Pulmonary artery endothelial cell (primary cell): ENCODE measurements at places on chromosomes 3 and 15. TPM values are rescaled to one million over a fixed set of nuclear protein-coding genes. Genes with fewer than 3 reads are reported as not detected.

- DNase-seq, result no peak
These were observed 61.2 kb upstream of the MCF2L2 start for GRCh38 chr3:183489455-183490210.

DNA sequence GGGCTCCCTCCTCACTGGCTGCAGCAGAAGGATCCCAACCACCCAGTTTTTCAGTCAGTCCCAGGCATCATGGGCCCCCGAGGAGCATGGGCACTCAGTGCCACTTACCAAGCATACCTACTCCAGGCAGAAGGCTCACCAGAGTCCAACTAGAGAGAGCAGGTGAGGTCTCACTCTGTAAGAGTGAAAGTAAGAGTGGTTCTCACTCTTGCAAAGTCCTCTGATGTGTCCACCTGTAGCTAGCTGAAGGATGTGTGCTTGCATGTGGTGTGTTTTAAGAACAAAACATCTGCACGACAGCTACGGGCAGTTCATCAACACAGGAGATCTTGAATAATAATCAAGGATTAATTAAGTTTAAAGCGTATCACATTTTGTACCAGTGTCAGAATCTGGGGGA is 49.7 kb downstream of the CCK start:
- no peak for DNase-seq

GRCh38 chr3:197144188-197144587 is 114.6 kb upstream of the MELTF start:
- no peak for DNase-seq

Gene INO80
- total RNA-seq, result 25.4 and 26.0 TPM in 2 replicates

DNA sequence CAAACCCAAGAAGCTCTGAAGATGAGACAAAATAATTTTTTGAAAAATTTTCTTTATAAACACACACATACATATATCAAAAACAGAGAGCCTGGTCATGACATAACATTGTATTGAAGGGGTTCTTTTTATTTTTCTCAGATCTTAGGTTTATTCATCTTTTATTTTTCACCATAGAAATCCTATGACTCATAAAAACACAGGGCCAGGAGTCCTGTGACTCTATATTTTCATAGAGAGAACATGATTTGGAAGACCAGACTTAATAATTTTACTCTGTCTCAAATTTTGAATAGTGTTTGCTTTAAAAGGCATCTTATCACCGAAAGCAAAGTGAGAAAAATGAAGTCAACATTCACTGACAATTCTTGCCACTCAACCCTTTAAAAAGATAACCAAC is 57.7 kb downstream of the SUCNR1 start:
- DNase-seq, result no peak

DNA sequence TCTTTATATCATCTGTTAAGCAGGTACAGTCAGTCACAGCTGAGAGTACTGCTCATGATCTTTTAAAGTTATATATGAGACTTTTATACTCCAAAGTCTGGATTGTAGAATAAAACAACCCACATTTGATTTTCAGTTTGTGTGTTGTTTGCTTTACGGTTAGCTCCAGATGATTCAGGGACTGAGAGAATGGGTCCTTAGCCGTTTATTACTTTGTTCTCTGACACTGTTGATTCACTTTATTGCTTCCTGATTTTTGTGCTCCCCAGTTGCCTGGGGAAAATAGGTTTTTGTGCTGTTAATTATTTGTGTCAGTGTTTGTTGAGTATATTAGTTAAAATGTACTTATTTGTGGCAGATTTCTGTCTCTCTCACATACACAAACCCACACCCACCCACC is 8.6 kb upstream of the EBLN2 start:
- no peak for DNase-seq

DNA sequence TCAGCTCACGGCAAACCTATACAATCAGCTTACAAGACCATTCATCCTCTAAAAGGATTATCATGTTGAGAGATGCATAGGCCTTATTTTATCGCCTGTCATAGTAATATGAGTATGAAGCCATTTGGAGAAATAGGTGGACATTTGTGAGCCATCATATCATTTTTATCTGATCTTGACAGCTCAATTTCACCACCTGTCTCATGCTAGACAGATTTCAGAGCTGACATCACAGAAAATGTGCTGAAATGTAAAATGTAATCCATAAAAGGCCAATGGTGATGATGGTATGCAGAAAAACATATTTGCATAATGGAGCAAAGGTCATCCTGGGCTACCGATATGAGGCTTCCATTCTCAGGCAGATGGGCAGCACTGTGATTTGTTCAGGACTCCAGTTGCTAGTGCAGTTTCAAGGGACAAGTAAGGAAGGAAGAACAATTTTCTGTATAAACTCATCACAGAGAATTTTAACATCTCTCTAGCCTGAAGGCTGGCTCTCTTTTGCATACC is 221.5 kb downstream of the ULK4 start:
- DNase-seq, result no peak

Gene SLC27A2
- total RNA-seq, result 0.11 TPM in 1 of 2 replicates, not detected in the other

GRCh38 chr3:66717806-66718205 is 217.0 kb upstream of the LRIG1 start:
- DNase-seq, result no peak

DNA sequence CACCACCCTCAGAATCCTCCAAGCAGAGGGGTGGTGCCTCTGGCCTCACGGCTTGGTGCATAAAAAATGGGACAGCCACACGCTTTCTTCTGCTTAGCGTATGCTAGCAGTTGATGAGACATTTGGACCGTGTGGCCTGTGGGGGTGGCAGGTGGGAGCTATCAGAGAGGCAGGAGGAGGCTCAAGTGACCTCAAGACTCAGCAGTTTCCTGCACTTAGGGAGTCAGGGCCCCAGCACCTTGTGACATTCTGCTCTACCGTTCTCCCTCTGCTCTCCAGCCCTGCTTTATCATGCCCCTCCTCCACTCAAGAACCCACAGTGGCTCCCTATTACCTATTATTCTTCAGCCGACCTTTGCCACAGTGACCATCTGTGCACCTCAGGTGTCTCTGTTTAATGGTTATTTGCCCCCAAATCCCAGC is 41.0 kb upstream of the CGNL1 start:
- no peak for DNase-seq

DNA sequence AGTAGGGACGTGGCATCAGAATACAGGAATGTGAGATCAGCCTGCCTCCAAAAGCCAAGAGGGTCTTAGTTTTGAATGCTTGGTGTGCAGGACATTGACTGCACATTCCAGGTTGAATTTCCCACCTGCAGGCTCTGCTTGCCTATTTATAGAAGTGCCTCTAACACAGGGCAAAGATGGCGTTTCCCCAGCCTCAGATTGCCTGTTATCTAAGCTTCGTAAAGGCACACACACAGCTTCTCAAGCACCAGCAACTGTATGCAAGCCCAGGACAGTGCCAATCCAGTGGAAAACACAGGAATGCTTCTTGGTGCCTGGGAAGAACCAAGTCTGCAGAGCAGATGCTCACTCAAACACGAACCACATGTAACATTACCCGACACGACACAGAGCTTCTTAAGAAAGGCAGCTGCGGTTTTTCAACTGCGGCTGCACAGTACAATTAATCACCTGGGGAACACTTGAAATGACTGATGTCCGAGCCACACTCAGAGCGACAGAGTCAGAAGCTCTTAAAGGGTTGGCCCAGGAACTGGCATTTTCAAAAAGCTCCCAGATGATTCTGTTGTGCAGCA is 90.0 kb upstream of the ANKRD34C start:
- no peak for DNase-seq

GRCh38 chr3:86913160-86913559 is 77.8 kb downstream of the VGLL3 start:
- DNase-seq, result no peak
